Upper lobe of right lung (tissue), 1 donor: ENCODE measurements at places on chromosomes 2 and 18. TPM values are rescaled to one million over a fixed set of nuclear protein-coding genes. Genes with fewer than 3 reads are reported as not detected.

The CRYBA2 gene
- total RNA-seq, result not detected

The ARHGAP25 gene
- total RNA-seq, result 31.8 TPM

The RUFY4 gene
- not detected for total RNA-seq

The AFF3 gene
- total RNA-seq, result 44.6 TPM

The GALNT3 gene
- total RNA-seq, result 25.8 TPM

The GAL3ST2 gene
- not detected for total RNA-seq

The SCYGR4 gene
- not detected for total RNA-seq

The CREB1 gene
- 60.2 TPM for total RNA-seq

The MDH1B gene
- 0.26 TPM for total RNA-seq

The KCNS3 gene
- total RNA-seq, result 47.8 TPM

The IL18R1 gene
- total RNA-seq, result 26.5 TPM

The TWSG1 gene
- 37.6 TPM for total RNA-seq

The PSME4 gene
- total RNA-seq, result 44.5 TPM

The CHPF gene
- total RNA-seq, result 45.3 TPM

The IRS1 gene
- 10.6 TPM for total RNA-seq

The VIT gene
- 0.32 TPM for total RNA-seq

The MCFD2 gene
- 104 TPM for total RNA-seq

The TFPI gene
- 366 TPM for total RNA-seq

The FOXD4L1 gene
- total RNA-seq, result 0.78 TPM

The SERPINB11 gene
- not detected for total RNA-seq

The TOGARAM2 gene
- 0.72 TPM for total RNA-seq

The UPP2 gene
- not detected for total RNA-seq

The RNF152 gene
- 21.2 TPM for total RNA-seq

The TGFBRAP1 gene
- 22.9 TPM for total RNA-seq

The KATNAL2 gene
- total RNA-seq, result 3.1 TPM

The ANKRD62 gene
- 0.12 TPM for total RNA-seq

The C2orf66 gene
- total RNA-seq, result 0.38 TPM

The OTX1 gene
- total RNA-seq, result not detected

The DARS1 gene
- 55.3 TPM for total RNA-seq

The SGPP2 gene
- total RNA-seq, result 38.1 TPM

The ALPG gene
- total RNA-seq, result 0.49 TPM

The PDCD1 gene
- 1.8 TPM for total RNA-seq

The ST3GAL5 gene
- total RNA-seq, result 76.7 TPM

The DCDC2C gene
- not detected for total RNA-seq

The LIMS4 gene
- total RNA-seq, result 2.1 TPM
